Left renal cortex interstitium (tissue), 4 donors: ENCODE measurements at places on chromosomes 6 and 20. TPM values are rescaled to one million over a fixed set of nuclear protein-coding genes. Genes with fewer than 3 reads are reported as not detected.

- no peak for DNase-seq
These were observed 211.3 kb upstream of the RUNX2 start for GRCh38 chr6:45116714-45117410.

DNA sequence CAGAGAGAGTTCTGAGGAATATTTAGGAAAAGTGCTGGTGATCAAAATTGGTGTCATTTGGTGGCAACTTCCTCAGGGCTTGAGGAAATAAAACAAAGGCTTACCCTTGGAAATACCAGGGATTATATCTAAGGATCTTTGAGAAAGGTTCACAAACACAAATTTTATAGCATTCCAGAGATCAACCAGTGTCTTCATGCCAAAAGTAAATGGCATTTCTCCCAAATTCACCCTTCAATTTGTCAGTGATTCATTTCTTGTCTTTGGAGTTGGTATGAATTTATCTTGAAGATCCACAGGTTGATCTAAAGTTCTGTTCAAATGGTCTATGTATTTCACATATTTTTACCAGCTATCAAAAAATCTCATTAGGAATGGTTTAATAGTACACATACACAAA lies 181.5 kb downstream of the FUT9 start:
- DNase-seq, result no peak

- DNase-seq, result no peak
These were observed 207.9 kb downstream of the GMPR start for GRCh38 chr6:16446273-16446672.

DNA sequence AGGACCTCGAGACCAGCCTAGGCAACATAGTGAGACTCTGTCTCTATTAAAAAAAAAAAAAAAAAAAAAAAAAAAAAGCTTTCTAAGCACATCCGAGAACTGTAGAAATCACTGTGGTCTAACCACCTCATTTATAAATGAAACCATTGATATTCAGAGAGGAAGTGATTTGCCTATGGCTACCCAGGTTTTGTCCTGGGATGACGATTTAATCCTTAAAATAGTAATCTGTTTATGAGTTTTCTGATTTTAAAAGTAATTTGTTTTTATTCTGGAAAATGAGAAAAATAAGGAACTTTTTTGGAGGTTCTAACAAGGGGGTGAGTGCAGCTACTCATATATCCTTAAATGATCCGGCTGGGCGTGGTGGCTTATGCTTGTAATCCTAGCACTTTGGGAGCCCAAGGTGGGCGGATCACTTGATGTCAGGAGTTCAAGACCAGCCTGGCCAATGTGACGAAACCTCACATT lies 6.5 kb upstream of the BTN3A2 start:
- DNase-seq, result no peak

The ANKRD66 gene
- not detected for polyA plus RNA-seq

DNA sequence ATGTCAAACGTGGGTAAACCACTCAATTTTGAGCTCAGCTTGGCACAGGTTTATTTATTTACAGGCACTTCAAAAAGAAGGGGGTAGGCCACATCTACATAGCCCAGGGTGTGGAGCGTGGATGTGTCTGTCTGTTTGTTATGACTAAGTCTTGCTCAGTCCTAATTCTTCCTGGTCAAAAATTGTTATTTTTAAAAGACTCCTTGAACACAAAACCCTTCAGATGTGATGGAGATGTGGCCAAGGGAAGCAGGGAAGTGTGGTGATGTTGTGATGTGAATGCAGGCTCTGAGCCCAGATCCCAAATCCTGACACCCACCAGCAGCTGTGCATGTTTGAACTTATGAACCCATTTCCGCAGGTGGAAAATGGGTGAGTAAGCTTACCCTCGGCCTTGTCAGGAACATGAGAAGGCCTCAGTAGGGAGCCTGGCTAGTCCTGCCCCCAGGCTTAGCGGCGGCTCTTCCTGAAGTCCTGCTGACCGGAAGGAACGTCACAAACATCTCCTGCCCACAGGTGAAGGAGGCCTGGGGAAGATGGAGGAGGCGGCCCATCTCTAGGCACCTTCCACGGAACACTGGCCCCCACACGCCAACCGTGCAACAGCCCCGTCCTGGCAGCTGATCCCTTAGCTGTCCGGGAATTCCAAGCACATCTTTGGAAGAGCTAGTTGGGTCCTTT lies 119.7 kb downstream of the MYLK4 start:
- no peak for DNase-seq

The LY6G6C gene
- polyA plus RNA-seq, result 0.32 TPM

DNA sequence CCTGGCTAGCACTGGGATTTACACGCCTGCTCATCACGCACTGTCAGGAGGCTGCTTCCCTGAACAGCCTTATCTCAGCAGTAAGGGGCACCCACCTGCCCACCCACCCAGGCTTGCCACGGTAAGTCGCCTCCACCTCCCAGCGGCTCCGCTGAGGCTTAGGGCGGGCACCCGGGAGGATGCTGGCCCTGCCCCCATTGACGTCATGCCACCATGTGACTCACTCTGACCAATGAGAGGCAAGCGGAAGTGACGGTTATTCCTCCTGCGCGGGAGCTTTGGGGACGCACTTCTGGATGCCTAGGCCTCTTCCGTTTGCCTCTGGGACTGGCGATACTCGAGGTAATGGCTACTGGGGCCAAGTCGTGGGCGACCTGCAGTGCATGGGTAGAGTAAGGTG lies 256.8 kb downstream of the QKI start:
- DNase-seq, result no peak

The FRK gene
- 4.2 TPM for polyA plus RNA-seq

GRCh38 chr20:37991157-37991866 lies 41.9 kb downstream of the TTI1 start:
- no peak for DNase-seq

GRCh38 chr20:62860391-62860923 lies 1.2 kb downstream of the TCFL5 start:
- no peak for DNase-seq

The SOBP gene
- 10.4 TPM for polyA plus RNA-seq

The HLA-DQA1 gene
- polyA plus RNA-seq, result 5.7 TPM

- DNase-seq, result no peak
These were observed 4.5 kb upstream of the SERINC1 start for GRCh38 chr6:122476131-122476530.

GRCh38 chr20:3728354-3728753 lies 4.1 kb upstream of the HSPA12B start:
- DNase-seq, result no peak

DNA sequence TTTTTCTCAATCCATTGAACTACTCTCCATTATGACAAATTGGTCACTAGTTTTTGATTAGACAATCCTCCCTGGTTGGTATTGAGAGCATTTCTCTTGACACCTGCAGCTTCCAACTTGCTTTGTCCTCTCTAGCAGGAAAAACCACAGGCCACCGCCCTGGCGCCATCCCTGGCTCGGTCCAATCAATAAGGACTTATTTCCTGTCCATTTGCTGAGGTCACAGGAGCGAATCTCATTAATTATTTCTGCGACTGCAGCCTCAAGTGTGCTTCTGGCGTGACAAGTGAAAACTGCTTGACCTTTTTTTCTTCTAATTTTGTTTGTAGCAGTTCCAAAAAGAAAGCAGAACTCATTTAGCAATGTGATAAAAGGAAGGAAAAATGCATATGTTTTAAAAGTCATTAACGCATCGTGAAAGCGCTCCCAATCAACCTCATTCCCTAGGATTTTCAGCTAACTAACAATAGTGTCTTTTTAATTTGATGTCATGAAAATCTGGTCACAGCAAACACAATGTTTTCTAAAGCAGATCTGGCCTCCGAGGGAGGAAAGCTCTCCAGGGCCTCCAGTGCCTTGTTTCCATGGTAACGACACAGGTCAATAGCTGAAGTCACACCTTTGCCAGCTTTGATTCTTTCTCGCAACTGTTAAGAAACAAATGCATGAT lies 39.0 kb upstream of the BEND3 start:
- DNase-seq, result peak; percentile 44

GRCh38 chr6:100751590-100751989 lies 129.5 kb downstream of the ASCC3 start:
- DNase-seq, result no peak

DNA sequence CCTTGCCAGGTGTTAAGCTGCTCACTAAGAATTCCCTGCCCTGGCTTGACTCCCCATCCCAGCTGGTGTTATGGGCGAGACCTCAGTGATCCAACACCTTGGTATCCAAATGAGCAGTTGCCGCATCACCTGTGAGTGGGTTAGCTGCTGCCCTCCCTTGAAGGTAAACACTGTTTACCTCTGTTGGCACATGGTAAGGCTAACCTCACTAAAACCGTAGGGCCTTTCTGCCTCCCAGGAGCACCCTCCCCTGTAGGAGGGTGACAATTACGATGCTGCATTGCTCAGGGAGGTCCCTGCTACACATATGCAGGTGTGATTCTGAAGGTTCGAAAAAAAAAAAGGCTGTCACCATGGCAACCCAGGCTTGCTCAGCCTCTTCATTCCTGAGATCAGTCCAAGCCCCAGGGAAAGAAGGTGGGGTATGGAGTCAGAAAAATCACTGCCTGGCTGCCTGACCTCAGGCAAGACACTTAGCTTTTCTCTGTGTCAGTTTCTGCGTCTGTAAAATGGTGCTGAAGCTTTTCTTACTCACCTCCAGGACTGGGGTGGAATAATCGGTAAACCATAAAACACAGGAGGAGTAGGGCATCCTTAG lies 19.5 kb downstream of the PNPLA1 start:
- no peak for DNase-seq

The CTAGE9 gene
- 0.53 TPM for polyA plus RNA-seq

The ECT2L gene
- 0.25 TPM for polyA plus RNA-seq

The TOX2 gene
- polyA plus RNA-seq, result 4.1 TPM

The MAP7 gene
- polyA plus RNA-seq, result 39.2 TPM

- no peak for DNase-seq
These were observed 34.9 kb downstream of the RNF24 start for GRCh38 chr20:3980260-3981131.

DNA sequence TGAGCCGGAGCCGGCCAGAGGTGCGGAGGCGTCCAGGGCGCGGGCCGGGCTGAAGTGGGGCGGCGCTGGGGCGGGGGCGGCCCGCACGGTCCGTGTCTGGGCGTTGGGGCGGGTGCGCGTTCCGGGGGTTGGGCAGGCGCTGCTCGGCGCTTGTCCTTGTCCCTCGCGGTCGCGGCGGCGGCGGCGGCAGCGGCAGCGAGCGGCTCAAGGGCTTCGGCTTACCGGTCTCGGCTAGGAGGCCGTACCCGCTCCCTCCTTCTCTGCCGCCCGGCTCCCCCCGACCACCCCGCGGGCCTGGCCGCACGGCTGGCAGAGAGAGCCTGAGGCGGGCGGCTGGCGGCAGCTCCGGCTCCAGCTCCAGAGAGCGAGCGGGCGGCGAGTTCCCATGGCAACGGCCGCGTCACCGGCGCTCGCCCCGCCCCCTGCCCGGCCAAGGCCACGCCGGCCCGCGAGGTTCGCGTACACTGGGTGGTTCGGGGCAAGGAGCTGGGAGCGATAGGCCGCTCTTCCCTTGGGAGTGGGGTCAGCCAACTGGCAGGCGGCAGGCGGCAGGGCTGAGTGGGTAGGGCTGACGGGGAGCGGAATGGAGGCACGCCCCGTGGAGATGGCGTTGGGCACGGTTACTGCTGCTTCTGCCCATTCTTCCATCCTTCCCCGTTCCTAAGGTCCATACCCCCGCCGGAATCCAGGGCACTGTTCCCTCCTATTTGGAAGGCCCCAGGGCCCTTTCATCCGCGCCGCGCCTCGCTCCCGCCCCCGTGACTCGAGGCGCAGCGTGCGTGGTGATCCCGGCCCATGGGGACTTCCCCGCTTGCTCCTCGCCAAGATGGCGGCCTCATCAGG lies at the start of gene LRRC73:
TSS of gene LRRC73 (minus strand) at position 363 of the 843 bp plus-strand sequence. CDS start 561 bp downstream, outside the sequence.
- no peak for DNase-seq

The CALHM4 gene
- polyA plus RNA-seq, result 0.46 TPM

GRCh38 chr20:55095745-55096400 lies 620.5 kb downstream of the DOK5 start:
- no peak for DNase-seq

The MEP1A gene
- polyA plus RNA-seq, result not detected

GRCh38 chr6:40336940-40337760 lies 250.0 kb downstream of the LRFN2 start:
- peak; percentile 11 for DNase-seq

DNA sequence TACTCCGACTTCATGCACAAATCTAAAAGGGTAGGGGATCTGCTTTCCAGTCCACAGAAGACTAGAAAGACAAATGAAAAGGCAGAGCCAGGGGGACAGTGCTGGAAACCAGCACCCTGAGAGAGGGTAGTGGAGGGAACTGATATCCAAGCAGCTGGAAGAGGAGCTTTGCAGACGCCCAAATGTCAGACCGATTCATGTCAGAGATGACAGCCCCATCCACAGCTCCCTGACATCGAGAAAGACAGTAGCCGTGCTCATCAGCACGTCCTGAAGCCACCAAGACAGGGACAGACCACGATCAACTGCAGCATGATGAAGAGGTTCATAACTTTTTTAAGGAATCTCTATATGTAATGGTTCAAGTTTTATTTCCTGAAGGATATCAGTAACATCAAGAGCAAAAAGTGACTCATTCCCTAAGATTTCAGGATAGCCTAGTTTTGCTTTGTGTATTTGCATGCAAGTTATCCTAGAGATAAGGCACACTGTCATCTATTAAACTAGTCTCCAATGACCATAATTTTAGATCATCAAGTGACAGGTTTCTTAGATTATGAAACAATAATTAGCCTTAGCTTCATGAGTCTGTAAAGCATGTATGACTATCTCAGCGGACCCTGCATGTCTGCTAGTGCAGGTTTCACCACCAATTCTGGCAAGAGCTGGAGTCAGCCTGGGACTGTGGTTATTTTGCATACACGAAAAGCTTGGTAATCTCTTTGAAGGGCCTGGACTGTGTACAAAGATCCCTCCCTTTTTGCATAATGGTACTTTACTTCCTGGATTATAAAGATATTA lies 43.0 kb downstream of the PRDM1 start:
- DNase-seq, result no peak

- DNase-seq, result no peak
These were observed 213.3 kb downstream of the AKAP7 start for GRCh38 chr6:131348572-131348971.

GRCh38 chr6:27251112-27251605 lies 3.7 kb downstream of the PRSS16 start:
- no peak for DNase-seq

The TSHZ2 gene
- 14.2 TPM for polyA plus RNA-seq

- DNase-seq, result no peak
These were observed 152.4 kb downstream of the THBS2 start for GRCh38 chr6:169101036-169101805.

GRCh38 chr20:2872459-2873009 lies 747 bp upstream of the PTPRA start:
- no peak for DNase-seq

The TRIM31 gene
- polyA plus RNA-seq, result 0.21 TPM

- DNase-seq, result no peak
These were observed 399.8 kb downstream of the CDC5L start for GRCh38 chr6:44787254-44787834.

GRCh38 chr6:129486327-129486726 lies 223.7 kb downstream of the ARHGAP18 start:
- DNase-seq, result no peak

The TRDN gene
- 2.2 TPM for polyA plus RNA-seq

GRCh38 chr20:62238569-62239277 lies 402 bp downstream of the OSBPL2 start:
- no peak for DNase-seq
